ENCODE measurements at places on chromosomes 12 and 14.

DNA sequence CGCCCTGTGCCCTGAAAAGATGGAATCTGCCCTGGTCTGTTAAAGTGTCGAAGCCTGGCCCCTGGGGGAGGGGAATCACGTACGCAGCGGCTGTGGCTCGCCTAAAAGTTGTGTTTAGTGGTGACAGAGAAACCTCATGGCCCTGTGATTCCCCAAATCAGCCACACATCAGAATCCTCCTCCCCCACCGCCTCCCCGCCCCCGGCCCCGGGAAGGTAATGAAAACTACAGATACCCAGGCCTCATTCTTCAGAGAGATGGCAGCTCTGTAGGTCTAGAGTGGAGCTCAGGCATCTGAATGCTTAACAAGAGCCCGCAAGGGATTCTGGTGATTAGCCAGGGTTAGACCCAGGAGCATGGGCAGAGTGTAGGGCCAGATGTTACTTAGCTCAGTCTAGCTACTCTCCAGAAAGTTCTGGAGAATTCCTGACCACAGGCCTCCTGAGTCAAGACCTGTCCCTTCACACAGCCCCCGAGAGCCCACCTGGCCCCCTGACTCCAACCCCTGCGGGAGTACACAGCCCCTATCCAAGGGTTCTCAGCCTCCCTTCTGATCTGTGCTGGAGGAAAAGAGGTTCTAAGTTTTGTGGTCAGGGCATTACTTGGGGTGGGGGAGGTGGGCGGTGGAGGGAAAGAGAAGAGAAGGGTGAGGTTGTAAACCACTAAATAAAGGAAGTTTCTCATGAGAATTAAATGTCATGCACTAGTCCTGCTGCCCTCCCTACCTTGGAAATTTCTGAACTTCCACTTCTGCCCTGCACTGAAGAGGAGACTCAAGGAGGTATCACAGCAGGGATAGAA is 114.8 kb downstream of the PLXNC1 start:
- no peak for DNase-seq

DNA sequence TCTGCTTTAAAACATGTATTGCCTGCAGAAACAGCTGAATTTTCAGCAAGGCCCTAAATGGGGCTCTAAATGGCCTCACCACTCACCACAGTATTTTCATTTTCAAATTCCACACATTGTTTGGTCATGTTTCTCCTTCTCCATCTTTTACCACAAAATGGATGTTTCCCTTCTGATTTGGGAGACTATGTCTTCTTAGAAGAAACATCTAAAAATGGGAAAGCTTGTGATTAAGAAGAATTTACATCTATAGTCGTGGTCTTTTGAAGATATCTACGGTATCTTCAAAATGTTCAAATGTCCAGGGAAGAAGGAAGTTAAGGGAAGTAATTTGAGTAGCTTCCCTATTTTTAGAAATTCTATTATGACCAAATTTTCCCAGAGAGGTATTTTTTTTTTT is 20.7 kb upstream of the TUBA1C start:
- no peak for DNase-seq

GRCh38 chr14:31083781-31084180 is 57.6 kb upstream of the STRN3 start:
- DNase-seq: no peak

GRCh38 chr12:106585105-106585520 is 2.3 kb downstream of the RFX4 start:
- no peak for DNase-seq

DNA sequence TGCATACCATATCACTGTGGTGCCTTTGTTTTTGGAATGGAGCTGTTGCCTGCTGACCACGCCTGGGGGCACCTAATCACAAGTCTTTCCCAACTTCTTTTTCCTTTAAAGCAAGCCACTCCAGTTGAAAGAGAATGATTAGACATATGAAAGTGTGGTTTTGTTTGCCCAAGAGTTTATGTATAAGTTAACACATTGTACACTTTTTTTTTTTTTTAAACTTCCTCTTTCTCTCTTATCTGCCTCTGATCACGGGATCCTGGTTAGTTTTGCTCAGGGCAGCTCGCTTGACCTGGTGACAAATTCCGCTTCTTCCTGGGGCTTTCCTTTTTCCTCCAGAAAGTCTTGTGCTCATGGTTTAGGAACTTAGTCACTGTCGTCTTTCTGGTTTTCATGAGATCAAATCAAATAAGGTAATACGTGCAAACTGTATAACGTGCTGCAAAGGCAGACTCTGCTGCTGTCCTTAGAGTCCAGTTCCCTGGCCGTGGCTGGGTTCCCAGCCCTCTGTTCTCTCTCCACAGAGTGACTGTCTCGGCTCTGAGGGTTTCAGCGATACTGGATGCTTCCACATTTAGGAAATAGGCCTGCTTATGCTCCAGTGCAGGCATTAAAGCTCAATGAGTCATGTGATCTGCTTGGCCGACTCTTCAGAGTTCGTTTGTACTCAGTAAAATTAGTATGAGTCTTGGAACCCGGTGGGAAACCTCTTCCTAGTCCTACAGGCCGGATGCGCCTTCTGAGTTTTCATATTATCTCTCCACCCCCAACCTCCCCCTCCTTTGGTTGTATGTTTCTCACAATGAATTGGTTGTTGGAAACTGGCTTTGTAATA is 15.2 kb downstream of the RASSF3 start:
- DNase-seq: peak; percentile 60

DNA sequence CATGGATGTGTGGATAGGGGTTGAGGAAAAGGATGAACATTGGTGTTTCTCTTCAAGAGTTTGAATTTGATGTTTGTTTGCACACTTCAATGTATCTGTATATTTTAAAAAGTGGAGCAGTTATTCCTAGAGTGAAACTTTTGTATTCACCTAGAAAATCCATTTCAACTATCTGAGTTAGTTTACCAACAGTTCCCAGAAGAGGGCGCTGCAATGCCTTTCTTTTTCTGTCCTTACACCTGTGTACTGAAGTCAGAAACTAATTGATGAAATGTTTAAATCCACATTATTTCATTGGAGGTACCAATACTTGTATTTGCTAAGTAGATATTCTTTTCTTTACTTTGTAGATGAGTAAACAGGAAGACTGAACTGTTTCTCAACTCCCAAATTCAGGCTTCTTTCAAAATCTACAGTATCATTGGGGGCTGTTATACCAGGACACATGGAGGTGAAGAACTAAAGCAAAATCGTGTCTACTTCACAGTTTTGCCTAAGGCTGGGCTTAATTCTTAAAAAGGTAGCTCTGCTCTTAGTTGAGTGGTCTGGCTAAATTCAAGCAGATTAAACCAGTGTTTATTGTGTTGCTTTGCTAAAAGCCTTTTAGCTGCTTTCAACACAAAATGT is 26.6 kb upstream of the KLRB1 start:
- DNase-seq: peak; percentile 48

DNA sequence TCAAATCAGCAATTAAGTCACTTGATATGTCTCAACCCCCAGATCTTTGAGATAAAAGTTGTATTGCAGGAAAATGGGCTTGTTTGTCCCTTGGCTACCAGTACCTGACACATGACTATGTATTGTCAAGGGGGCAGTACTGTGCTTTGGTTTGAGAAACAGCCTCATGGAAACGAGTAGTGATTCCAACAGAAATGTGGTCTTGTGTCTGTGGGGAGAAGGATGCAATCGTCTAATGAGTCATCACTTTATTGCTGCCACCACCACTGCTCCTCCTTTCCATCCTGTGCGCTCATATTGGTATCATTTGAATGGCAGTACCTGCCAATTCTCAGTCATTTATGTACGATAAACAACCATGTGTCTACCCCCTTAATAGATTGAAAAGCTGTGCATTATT is 72.8 kb upstream of the ARHGAP5 start:
- no peak for DNase-seq

GRCh38 chr12:5923751-5924150 is 21.3 kb downstream of the ANO2 start:
- DNase-seq: no peak

GRCh38 chr12:33192226-33192625 is 247.4 kb downstream of the SYT10 start:
- DNase-seq: no peak

DNA sequence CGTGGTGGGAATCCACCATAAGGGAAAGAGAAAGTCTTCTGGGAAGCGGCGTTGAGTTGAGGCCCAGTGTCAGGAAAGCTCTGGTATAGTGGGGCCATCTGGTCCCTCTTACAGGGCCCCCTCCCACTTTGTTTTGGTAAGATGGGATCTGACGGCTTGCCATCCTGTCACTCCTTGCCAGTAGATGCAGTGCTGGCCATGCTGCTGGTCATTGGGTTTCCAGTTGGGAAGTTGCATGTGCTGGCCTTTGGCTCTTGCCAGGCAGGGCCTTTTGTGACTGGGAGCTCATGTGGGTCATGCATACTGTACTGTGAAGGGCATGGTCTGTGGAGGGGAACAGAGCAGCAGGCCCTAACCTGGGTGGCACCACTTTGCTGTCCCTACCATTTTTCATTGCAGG is 3.8 kb downstream of the TRAF3 start:
- no peak for DNase-seq

GRCh38 chr14:53461858-53462257 is 308.7 kb upstream of the DDHD1 start:
- no peak for DNase-seq

- no peak for DNase-seq
These were observed 29.9 kb downstream of the VRTN start for GRCh38 chr14:74377976-74378690.

DNA sequence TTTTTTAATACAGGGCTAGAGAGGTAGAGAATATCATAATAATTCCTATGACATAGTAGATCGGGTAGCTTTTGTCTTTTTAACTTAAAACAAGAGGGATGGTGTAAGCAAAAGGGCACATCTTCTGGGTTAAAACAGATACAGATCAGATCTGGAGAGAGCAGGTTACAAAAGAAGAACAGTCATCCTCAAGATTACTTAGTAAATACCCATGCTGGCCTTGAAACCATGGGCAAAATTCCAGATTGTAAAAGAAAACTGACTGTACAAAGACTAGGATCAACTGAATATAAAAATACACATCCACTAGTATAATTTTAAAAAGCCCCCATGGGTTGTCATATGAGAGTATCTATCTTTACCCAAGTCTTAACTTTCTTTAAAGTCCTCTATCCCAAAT is 76.7 kb downstream of the MED13L start:
- no peak for DNase-seq

DNA sequence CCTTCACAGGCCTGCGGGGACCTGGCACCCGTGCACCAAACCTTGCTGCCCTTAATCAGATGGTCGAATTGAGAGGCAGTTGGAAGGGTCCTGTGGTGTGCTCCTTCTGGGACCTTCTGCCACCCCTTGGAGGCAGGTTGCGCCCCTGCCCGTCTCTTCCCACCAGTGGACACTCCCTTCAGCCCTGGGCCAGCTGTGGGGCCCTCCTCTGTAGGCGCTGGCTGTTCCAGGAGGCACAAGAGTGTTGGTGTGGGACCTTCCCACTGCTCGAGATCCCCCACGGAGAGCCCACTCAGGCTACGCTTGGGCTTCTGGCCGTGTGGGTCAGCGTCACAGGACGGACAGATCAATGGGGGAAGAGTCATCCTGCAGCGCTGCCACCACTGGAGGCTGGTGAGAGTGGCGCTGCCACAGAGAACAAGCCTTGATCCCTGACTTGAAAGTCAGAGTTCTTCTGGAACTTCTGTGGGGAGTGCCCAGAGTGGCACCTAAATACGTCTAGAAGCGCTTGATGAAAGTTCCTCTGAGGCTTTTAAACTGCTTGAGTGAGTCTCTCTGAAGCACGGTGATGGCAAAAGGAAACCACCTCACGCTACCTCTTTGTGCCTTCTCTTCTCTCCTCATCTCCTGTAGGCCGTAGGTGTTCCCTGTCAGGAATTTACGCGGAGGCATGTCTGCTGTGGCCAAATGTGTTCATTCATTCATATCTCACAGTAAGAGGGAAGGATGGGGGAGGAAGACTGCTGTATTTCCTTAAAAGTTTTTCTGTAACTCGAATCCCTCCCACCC is 48.3 kb downstream of the TRAF3 start:
- DNase-seq: no peak

- DNase-seq: no peak
These were observed 65.1 kb downstream of the FBXW8 start for GRCh38 chr12:116975779-116976393.

GRCh38 chr12:108825201-108825950 is 32.0 kb downstream of the SSH1 start:
- no peak for DNase-seq

DNA sequence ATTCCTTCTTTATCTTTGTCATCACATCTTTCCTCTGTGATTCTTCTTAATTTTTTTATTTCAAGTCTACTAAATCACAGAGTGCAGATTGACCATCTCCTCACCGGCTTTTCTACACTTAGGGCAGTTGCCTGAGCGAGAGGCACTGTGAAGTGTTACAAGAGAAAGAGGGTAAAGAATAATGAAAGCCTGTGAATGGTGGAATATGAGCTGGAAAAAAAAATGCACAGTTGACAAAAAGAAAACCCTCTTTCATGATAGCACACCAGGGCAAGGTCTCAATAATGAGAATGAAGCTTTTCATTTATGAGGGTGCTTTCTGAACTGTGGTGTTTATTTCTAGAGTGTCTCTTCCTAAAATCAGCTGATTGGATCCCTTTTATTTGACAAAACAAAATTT is 106.2 kb upstream of the PDE3A start:
- DNase-seq: no peak

DNA sequence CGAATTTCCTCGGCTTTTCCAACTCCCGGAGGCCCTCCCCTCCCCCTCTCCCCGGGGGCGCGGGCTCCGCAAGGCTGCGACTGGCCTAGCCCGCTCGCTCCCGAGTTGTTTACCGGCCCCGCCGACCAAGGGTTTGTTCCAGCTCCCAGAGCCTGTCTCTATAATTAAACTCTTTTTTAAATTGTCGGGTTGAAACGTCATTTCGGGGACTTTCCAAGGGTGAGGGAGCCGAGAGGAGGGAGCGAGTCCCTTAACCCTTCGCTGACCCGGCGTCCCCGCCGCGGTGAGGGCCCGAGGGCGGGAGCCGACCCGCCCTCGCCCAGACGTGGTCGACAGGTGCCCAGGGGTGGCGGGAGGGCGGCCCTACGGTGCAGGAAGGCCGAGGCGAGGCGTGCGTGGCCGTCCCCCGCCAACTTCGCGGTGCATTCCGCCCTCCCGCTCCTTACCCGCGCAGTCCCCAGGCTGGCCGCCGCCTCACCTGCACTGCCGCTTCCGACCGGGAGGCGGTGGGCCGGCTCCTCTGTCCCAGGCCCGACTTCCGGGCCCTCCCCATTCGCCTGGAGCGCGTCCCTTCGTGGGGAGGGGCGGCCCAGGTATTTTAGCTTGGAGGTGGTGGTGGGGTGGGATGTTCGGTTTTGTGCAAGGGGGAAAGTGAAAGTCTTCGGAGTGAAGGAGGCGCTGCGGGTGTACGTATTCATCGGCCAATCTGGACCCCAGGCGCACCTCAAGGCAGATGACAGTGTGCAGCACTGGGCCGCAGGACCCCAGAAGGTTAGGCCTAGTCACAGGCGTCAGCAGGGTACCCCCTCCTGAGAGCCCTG is 2.9 kb upstream of the ZFP36L1 start:
- DNase-seq: peak; percentile 93

DNA sequence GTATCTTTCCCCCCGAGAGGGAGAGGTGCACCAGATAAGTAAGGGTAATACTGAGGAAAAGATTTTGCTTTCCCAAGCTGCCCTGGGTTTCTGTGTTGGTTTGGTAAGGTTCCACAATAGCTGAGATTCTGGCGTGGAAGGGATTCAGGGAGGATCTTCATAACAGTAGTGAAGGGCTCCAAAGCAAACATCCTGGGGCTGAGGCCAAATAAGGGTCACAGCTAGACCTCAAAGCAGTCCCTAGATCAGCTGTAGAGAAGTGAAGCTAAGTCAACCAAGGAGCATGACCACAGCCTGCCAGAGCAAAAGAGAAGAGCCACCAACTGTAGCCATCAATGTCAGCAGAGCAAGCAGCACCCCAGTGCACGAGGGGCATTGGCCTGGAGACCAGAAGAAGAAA is 73.2 kb upstream of the SLC35F4 start:
- DNase-seq: no peak

- no peak for DNase-seq
These were observed 30.6 kb downstream of the NGB start for GRCh38 chr14:77240336-77240915.

All from T47D (cell line).